Dorsolateral prefrontal cortex (tissue), 122 donors: ENCODE measurements at places on chromosomes 6 and 20.

DNA sequence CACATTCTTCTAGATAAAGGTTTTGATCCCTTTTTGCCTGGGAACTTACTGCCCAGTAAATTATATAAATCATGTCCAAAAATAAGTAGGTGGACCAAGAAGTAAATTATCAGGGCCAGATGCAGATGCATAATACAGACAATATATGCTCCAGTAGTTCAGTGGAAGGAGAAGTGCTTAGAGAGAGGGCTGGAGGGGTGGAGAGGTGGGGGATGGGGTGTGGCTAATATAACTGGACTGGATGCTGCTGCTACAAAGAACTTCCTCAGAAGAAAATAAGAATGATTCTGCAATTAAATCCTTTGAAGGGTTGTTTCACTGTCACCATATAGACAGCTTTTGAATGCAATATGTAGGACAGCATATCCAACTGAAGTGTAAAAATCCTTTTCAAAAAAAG is 14.8 kb upstream of the TFAP2D start:
- no peak for DNase-seq

GRCh38 chr6:55584654-55585354 is 5.8 kb upstream of the HMGCLL1 start:
- DNase-seq, result no peak

DNA sequence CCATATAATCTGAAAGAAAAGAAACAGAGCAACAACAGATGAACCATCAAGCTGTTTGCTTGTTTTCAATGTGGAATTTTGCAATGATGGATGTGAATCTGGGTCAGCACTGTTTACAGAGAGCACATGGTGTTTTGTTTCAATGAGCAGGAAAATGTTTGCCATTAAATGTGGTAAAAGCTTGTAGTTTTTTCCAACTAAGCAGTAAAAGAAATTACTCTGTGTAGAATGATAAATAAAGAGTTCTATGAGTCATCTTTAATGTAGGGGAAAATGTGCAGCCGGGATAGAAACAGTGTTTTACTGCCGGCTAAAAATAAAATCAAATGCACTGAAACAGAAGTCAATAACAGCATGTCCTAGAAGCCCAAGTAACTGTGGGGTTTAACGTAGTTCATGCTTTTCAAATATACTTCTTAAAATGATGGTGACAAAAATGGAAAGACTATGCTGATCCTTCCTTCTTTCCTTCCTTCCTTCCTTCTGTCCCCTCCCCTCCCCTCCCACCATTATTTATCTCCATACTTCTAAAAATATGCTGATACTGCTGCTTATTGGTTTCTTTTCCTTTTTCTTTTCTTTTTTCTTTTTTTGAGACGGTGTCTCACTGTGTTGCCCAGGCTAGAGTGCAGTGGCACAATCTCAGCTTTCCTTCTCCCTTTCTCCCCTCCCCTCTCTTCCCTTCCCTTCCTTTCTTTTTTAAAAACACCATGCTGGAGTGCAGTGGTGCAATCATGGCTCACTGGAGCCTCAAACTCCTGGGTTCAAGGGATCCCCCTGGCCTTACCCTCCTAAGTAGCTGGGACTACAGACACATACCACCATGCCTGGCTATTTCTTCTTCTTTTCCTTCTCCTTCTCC is 6.3 kb upstream of the NAA20 start:
- no peak for DNase-seq

DNA sequence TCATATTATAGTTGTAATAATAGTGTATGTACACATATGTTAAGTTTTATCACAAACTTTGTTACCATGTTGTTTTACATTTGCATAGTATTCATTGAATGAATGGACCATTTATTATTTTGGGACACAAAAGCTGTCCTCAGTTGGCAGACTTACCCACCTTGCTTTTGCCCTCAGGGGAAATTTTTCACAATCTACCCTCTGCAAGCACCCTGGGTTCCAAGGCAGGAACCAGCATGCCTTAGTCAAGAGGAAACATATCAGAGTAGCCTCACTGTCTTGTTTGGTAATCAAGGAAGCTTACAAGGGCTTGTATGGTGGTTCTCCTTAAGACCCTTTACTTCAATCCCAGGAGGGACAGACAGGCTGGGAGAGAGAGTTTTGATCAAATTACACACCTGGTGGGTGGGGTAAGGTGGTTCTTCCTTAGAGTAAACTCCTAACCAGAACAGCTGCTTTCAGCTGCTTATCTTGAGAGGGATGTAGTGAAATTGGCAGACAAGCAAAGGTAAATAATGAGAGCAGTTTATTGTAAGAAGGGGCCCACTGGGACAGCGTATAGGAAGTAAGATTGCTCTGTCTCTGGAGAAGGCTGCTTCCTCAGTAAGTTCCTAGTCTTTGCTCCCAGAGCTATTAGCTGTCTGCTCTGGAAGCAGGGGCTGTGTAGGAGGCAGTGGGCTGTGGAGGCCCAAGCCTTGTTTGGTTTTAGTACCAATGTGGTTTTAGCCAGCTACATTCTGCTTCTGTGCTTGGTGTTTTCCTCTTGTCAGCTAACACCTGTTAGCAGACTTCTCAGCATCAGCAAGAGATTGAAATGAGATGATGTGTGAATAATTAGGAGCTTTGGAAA is 31.1 kb downstream of the BRPF3 start:
- DNase-seq, result no peak

GRCh38 chr20:40868551-40869217 is 159.9 kb upstream of the TOP1 start:
- no peak for DNase-seq

- DNase-seq, result no peak
These were observed 43.1 kb downstream of the ERMARD start for GRCh38 chr6:169794317-169795055.

DNA sequence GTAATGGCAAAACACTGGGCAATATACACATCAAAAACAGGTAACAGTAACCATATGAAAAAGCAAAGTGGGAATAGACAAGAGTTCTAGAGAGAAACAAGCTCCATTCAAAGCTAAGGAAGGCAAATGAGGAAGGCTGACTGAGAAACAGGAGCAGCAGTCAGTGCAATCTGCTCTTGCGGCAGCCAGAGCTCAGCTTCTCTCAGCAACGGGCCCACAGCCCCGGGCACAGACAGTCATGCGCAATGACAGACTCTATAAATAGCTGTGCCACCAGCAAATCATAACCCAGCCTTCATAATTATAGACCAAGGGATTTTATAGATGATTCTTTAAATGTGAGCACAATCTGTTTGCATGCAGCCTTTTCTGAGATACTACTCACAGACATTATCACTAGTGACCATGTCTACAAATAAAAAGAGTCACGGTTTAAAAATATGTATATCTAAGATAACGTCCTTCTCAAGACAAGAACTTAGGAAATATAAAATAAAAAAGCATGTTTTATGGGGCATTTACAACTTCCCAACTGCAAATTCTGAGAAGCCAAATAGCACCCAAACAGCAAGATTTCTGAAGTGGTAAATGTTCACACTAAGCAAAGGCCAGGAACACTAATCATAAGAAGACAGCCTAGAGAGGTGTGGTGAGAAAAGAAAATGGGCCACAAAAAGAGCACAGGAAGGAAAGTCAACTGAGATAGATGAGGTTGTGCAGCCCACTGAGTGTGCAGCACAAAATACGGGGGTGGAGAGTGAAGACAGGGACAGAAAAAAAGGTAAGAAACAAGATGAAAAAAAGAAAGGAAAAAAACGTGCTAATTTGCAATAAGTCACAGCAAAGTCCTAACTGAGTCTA is 39.9 kb upstream of the BEND6 start:
- peak; percentile 56 for DNase-seq

DNA sequence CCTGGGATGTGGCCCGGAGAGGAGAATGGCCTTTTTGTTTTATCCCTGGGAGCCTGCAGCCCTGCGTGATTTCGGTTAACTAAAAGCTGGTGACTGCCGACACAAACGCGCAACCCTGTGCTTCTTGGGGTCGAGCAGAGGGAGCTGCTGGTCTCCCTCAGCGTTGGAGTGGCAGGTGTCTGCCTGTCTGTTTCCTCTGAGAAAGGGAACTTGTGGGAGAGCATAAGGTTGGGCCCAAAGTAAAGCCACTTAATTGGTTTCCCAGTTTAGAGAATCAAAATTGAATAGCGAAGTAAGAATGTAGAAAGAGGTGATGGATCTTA is 500 bp downstream of the LTV1 start:
- DNase-seq, result no peak

DNA sequence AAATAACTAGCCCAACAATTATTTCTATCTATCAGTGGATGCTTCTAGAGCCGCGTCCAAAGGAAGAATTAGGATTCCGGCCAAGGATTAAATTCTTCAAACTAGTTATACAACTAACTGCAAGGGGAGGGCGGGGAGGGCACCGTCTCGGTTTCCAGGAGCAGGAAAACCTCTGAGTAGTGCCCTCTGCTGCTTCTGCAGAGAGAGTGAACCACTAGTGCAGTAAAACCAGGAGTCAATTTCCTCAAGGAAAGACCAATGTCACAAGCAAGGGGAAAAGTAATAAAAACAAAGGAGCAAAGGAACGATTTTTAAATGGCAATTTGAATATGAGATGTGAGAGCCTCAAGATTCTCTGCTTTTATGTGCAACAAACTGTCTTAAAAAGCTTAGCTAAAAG is 16.5 kb upstream of the UBE2J1 start:
- DNase-seq, result no peak

GRCh38 chr6:16511723-16512489 is 249.4 kb downstream of the ATXN1 start:
- no peak for DNase-seq

DNA sequence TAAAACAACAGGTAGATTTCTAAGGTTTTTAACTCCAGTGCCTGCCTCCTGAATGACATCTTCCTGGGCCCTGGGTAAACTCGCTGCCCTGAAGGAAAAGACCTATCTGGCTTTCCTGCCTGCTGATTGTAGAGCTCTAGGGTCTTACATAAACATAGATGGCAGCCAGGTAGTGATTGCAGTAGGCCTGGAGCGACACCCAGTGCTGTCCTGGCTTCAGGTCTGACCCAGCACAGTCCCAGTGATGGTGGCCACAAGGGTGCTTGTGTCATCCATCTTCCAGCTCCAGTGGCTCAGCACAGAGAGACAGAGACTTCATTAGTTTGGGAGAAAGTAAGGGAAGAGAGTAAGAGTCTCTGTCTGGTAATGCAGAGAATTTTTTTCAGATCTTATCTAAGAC is 542.9 kb upstream of the IMPG1 start:
- DNase-seq, result no peak

DNA sequence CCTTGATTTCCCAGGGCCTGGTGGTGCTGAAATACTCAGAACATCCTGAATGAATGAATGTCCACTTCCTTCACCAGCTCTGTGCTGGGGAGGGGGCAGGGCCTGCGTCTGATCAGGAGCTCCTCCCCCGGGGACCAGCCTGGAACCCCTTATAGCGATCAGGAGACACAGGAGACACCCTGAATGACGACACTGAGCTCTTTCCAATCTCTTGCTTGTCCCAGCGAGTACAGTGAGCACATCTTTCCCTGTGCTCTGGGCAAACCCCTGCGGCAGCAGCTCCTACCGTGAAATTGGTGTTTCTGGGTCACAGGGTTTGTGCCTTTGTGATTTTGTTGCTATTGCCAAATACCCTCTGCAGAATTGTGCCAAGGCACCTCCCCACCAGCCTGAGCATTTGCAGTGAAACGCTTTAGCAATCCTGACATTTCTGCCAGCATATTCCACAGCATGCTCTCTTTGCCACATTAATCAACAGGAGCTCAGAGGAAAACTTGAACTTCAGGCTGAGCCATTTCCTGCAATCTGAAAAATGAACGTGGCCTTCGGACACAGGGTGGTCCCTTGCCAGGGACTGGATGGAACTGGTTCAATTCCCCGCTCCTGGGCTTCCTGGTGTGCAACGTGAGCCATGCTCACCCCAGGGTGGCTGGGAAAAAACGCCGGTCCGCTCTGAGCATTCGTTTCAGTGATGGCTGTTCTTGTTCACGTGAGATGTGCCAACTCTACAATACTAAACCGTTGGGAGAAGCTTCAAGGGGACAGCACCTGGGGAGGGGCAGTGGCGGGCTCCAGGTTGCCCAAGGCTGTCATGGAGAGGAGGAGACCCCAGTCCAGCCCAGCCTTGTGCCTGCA is 23.1 kb upstream of the MRGBP start:
- peak; percentile 27 for DNase-seq

DNA sequence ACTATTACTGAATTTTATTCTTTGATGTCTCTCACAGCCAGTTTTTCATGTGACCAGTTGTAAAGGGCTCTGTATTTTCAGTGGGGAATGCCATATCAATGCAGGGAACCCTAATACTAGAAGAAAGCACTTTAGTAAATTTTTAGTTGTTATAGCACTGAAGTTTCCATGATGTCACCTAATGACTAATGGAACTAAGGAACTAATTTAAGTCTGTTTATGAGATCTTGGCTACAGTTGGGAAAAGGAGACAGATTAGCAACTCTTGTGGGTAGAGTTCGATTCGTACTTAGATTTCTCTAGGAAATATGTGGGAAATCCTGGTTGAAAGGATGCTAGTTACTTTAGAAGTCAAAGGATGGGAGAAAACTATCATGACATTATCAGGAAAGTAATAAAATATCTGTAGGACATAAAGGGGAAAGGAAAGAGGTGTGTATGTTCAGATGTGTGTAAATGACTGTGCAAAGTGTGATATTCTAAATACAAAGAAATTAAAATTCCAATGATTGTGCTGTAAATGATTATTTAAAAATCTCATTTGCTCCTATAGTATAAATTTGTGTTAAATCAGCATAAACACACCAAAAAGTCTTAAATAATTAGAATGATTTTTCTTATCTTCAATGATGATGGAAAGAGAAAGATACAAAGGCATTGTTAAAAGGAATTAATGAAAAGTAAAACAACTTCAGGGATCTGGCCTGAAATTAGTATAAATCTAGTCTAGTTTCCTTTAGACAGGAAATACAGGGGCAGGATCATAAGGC is 103.4 kb downstream of the LRRC1 start:
- no peak for DNase-seq

GRCh38 chr20:54266844-54267243 is 59.0 kb downstream of the PFDN4 start:
- DNase-seq, result no peak

DNA sequence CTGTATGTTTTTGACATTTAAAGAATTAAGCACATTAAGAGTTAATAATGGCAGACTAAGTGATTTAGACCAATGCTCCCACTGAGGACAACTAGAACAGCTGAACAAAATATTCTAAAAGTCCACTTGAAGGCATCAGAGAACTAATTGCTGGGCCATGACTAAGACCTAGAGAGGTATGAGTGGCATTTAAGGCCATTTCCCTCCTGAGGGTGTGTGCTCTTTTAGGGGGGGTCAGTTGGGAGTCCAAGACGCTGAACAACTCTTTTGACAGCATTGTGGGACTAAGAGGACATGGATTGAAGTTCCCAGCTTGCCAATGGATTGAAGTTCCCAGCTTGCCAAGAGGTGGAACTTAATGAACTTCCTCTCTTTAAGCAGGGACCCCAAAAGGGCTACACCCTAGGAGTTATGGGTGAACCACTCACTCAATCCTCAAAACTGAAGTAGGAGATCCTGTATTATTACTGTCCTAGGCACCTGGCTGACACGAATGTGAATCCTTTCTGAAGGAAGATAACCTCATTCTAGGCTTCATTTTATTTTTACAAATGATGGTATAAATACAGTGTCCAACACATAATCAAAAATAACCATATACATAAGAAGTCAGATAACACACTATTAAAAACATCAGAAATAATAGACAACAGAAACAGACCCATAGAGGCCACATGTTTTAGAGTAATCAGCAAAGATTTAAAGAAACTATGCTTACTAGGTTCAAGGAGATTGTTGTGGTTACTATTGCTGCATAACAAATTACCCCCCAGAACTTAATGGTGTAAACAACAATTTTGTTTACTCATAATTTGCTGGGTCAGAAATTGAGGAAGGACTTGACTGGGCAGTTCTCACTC is 175.1 kb downstream of the VEGFA start:
- DNase-seq, result no peak
